ELF-1 (cell line): ENCODE measurements at places on chromosomes 5 and 9.
A peak's percentile ranks its signal among the peaks of the same experiment; 100 is the strongest.

DNA sequence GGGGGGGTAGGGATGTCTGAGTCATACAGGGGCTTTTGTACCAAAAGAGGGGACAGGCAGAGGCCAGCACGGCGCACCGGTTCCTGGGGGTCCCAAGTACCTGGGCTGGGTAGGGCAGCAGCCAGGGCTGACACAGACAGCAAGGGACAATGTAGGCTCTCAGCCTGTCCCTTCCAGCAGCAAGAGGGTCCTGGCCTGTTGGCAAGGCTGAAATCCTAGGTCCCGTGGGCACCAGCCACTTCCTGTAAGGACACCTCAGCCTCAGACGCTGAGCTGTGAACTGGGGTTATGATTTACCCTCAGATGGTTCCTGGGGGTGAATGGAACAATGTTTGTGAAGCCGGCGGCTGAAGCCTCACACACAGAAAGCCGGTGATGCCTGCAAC, 41.3 kb downstream of the NACC2 start:
- no peak for DNase-seq

- no peak for DNase-seq
Measured at GRCh38 chr5:172164769-172165212, 23.2 kb downstream of the STK10 start.

- DNase-seq: no peak
Measured at GRCh38 chr9:14389657-14390056, 75.7 kb upstream of the NFIB start.

GRCh38 chr5:7671381-7671993, 179.4 kb downstream of the CFAP90 start:
- no peak for DNase-seq

- no peak for DNase-seq
Measured at GRCh38 chr5:62477801-62478200, 65.2 kb downstream of the IPO11 start.

GRCh38 chr9:78830301-78830700, 533.4 kb downstream of the PSAT1 start:
- DNase-seq: no peak

DNA sequence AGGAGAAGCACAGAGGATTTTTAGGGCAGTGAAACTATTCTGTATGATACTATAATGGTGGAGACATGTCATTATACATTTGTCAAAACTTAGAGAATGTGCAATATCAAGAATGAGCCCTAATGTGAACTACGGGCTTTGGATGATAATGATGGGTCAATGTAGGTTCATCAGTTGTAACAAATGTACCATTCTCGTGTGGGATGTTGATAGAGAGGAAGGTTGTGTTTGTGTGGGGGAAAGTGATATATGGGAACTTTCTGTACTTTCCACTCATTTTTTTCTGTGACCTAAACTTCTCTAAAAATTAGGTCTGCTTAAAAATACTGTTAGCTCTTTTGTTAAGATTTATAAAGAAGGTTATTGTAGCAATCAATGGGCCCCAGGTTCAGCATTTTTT, 138.9 kb downstream of the SPATA31D1 start:
- DNase-seq: no peak

GRCh38 chr5:32387211-32387610, 57.3 kb downstream of the ZFR start:
- no peak for DNase-seq

- no peak for DNase-seq
Measured at GRCh38 chr5:104941030-104941645, 1378.5 kb upstream of the NUDT12 start.

GRCh38 chr5:151706906-151707305, 20.2 kb upstream of the SPARC start:
- no peak for DNase-seq

- no peak for DNase-seq
Measured at GRCh38 chr5:95615164-95615467, 4.8 kb upstream of the GPR150 start.

DNA sequence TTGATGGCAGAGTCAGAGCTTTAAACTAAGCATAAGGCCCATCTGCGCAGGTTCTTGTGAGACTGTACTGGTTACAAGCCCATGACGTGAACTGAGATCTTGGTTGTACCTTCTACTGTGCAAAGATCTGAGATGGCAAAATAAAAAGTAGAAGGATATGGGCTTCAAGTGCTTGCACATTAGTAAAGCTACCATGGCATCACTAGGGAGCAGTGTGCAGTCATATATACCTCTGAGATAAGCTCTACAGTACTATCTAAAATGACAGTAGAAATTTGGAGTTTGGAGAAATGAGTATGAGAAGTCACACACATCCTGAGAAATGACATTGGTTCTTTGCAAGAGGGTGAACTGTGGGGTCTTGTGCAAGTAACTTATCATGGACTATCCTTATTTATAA, 408.2 kb upstream of the PRR16 start:
- no peak for DNase-seq

DNA sequence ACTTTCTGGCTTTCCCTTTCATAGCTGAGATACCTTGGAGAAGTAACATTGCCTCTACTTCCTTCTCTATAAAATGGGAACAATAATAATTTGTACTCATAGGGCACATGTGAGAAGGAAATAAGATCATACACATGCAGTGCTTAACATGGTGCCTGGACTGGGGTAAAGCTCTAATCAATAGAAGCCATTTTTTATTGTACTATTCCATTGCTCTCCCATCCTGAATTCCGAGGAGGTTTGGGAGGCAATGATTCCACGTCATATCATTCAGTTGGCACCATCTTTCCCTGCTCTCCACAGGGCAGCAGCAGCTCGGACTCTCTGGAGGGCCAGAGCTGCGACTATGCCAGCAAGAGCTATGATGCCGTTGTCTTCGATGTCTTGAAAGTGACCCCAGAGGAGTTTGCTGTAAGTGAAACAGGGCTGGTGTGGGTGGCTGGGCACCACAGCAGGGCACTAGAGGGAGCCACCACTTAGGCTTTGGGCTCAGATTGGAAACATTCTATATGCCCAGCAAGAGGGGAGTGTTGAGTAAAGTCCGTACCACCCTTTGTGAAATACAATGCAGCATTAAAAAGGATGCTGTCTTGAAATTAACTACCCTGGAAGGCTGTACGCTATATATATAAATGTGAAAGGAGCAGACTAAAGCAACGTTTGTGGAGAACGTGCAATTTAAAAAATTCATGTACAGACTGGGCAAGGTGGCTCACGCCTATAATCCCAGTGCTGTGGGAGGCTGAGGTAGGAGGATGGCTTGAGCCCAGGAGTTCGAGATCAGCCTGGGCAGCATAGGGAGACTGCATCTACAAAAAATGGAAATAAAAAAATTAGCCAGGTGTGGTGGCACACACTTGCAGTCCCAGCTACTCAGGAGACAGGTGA, 51.2 kb downstream of the RALGPS1 start:
- DNase-seq: peak; percentile 78

DNA sequence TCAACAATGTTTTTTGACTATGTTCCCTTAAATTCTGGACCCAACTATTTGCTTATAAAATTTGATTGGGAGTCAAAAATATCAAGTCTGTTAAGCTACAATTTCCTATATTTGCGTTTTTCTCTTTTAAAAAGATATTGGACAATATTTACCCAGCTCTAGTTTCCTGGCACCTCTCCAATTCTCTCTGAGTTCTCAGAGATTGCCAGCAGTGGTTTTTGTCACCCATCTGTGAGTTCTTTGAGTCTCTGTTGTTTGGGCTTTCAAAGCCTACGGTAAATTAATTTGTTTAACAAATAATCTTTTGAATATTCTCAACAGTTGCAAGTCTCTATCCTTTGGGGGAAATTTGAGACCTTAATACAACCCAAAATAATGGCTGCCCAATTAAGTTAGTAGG, 174.2 kb upstream of the PUM3 start:
- DNase-seq: no peak

DNA sequence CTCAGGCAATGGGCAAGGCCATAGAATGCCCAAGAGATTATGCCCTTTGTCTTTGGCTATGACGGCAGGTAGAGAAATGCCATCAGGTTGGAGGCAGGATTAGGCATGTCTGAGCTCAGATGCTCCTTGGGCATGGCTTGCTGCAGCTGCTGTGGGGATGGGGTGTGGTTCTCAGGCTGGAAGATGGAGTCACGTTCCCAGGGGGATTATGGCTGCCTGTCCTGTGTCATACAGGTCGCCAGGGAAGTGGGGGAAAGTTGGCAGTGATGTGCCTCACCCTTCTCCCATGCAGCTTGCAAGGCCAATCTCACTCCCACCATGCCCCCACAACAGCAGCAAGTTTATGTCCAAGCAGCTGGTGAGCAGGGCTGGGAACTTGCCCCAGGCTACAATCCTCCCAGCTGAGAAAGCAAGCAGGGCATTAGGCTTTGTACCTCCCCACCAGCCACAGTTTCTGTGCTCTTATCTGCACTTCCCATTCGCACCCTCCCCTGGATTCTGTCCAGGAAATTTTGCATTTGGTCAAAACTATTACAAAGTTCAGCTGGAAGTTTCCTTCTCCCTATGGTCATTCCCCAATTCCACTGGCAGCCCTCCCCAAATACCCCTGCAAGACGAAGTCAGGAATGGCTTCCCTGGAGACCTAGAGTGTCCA, 1788.0 kb upstream of the NUDT12 start:
- peak; percentile 11 for DNase-seq

DNA sequence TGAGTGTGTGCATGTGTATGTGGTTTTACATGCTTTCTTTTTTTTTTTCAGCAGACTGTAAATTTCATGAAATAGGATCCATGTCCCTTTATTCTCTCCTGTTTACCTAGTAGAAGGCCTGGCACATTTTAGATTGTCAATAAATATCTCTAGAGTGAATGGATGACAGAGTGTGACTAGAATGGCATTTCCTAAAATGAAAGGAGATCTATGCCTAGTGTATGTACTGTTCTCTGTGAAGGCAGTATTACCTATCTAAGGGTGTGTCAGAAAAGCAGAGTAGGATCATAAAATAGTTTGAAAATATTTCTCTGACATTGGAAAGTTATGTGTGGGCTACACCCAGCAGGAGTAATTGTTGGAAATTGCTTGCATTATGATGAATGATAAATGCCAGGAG, 1876.0 kb upstream of the C9orf72 start:
- no peak for DNase-seq

GRCh38 chr9:21160178-21160577, 6.3 kb downstream of the IFNA21 start:
- peak; percentile 43 for DNase-seq

GRCh38 chr5:61966997-61967396, 339.0 kb upstream of the KIF2A start:
- DNase-seq: peak; percentile 19

- DNase-seq: no peak
Measured at GRCh38 chr5:167166696-167167095, 1124.7 kb upstream of the WWC1 start.

DNA sequence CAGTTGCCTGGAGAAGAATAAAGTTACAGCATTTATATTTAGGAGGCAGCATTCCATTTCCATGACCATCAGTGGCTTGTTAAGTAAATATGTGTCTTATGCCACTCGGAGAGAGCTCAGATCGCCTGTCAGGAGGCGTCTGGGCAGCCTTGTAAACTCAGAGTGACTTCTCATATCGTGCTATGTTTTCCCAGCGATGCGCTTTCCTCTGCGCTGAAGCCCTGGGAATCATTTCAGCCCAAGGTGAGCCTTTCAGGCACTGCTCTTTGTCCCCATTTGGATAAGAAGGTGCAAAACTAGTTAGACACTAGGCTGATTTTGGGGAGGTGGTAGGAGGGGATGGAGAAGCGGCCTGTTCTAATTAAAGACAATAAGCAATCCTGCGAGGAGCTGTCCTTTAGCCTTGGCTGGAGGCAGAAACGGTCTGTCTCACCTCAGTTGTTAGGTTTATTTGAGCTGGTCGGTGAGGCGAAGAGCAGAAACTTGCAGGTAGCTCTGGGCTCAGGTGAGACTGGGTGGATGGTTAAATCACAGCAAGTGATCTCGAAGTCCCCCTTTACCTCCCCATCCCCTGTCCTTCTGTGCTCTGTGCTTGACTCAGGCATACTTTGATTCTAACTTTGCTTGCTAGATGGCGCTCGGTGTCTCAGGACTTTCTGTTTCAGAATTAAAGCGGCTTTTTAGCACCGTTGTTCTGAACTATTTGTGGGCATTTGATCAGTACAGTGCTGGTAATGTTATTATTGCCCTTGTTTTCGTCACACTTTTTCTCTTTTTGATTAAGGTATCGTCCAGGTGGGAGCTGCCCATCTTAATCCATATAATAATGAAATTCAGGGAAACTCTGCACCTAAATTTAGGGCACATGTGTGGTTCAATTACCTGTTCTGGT, 24.6 kb downstream of the NR2F1 start:
- peak; percentile 75 for DNase-seq

DNA sequence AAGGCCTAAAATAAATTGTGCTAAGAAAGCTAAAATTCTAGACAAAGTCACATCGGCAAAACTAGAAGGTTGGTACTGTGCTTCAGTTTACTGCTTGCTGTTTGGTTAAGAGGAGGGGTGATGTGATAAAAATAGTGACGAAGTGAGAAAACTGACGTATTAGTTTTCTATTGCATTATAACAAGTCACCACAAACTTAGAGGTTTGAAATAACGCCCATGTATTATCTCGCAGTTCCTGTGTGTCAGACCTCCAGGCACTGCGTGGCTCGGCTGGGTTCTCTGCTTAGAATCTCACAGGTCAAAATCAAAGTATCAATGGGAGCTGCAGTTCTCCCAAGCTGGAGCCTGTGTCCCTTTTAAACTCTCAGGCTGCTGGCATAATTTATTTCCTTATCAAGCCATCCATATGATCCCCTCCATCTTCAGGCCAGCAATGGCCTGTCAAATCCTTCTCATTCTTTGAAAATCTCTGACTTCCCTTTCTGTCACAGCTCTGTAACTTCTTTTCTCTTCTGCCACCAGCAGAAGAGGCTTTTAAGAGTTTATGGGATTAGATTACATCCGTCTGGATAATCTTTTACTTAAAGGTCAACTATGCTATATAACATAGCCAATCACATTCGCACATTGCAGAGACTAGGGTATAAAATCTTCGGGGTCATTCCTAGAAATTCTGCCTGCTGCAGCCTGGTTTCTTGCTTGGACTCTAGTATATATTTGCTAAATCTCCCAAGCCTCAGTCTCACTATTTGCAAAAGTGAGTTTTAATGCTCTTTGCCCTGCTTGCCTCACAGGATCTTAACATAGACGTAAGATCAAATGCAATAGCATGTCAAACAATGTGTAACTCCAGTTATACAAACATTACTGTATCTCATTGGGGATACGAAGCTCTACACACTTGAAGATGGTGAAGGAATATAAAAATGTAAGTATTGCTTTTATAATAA, 104.0 kb upstream of the CDKN2B start:
- no peak for DNase-seq

DNA sequence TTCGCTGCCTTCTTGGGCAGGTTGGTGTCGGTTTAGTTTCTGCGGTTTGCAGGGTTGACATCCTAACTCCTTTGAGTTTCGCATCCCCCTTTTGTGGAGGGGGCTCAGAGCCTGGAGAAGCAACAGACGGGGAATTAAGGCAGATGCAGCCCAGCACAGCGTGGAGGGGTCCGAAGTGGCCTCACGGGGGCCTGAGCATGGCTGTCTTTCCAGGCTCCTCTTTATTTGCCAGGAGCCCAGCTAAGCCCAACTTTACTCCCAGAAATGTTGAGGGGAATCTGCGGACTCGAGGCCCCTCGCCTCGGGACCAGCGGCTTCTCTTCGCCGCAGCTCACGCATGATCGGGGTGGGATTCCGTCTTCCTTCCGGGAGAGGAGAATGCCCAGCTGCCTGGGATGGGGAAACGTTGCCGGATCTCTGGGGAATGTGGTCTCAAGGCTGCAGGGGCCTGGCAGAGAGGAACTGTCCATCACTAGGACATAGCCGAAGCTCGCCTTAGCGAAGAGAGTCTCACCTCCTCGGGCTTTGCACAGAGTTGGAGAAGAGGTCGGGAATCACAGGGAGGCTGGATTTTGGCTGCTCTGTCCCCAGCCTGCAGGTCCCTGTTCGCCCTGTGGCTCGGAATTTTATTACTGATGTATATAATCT, 1.3 kb downstream of the RAI14 start:
- peak; percentile 76 for DNase-seq

GRCh38 chr9:83625178-83625577, 2.2 kb downstream of the IDNK start:
- no peak for DNase-seq
